Ureter (tissue), 1 donor: ENCODE measurements at places on chromosomes 16 and 17. TPM values are rescaled to one million over a fixed set of nuclear protein-coding genes. Genes with fewer than 3 reads are reported as not detected.

SMIM36 gene
- total RNA-seq, result not detected

- no peak for DNase-seq
These were observed 111.4 kb upstream of the CDC42EP4 start for GRCh38 chr17:73423159-73423715.

MRPS7 gene
- 57.0 TPM for total RNA-seq

GRCh38 chr17:74851612-74852236, 8.0 kb downstream of the GRIN2C start:
- no peak for DNase-seq

- no peak for DNase-seq
These were observed 24.3 kb downstream of the STAT3 start for GRCh38 chr17:42363767-42364585.

- no peak for DNase-seq
These were observed 28.5 kb downstream of the CRLF3 start for GRCh38 chr17:30796016-30796415.

DNA sequence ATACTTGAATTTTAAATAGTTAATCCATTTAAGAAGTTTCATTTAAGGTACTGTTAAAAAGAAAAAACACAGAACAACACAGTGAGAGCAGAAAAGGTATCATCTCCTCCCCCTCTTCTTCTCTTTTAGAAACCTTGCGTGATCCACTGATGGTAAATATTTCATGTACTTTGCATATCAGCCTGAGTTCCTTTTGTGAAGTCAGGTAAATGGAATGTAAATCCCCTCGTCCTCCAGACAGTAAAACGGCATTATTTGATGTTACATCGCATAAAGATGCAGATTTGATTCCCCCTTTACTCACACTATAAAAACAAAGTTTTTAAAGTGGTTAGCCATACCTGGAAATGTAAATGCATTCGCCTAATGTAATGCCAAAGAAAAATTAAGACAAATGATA, 234.4 kb downstream of the WWOX start:
- no peak for DNase-seq

GRCh38 chr17:51118330-51119195, 2.1 kb downstream of the SPAG9 start:
- DNase-seq, result peak; percentile 47

- DNase-seq, result no peak
These were observed 97.9 kb downstream of the ADCY9 start for GRCh38 chr16:4018391-4018790.

SOX9 gene
- total RNA-seq, result 21.4 TPM

DNA sequence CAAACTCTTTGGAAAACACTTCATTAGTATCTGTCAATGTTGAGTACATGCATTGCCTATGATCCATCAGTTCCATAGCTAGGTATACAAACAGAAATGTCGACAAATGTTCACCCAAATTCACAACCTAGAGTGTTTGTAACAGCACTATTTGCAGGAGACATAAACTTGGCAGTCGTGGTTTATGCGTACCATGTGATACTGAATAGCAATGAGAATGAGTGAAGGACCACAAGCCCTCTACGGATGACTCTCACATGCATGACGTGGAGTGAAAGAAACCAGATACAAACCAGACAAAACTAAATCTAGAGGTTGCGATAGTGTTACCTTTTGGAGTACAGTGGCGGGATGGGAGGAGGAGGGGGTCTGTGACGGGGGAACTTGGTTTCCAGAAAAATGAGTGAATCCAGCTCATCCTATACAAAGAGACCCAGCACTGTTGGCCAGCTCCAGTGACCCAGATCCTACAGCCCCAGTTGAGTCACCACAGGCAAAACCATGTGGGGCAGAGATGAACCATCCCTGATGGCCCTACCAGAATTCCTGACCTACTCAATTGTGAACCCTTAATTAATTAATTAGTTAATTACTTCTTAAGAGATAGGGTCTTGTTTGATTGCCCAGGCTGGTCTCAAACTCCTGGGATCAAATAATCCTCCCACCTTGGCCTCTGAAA, 15.9 kb upstream of the ULK2 start:
- no peak for DNase-seq
